Mesothelial cell of epicardium (in vitro differentiated cells): ENCODE measurements at places on chromosomes 3 and 15. TPM values are rescaled to one million over a fixed set of nuclear protein-coding genes. Genes with fewer than 3 reads are reported as not detected.

CHRM5 gene
- 0.13 TPM in 1 of 3 replicates, not detected in the others for total RNA-seq

SEMA3B gene
- 166 to 179 TPM (median 177 TPM) in 3 replicates for total RNA-seq

TTLL13 gene
- 0.33 to 0.77 TPM (median 0.47 TPM) in 3 replicates for total RNA-seq

SCN11A gene
- 1.6 to 1.9 TPM (median 1.6 TPM) in 3 replicates for total RNA-seq

GXYLT2 gene
- total RNA-seq = 30.5 to 33.7 TPM (median 32.8 TPM) in 3 replicates

GOLGA8S gene
- 0.47 to 0.50 TPM (median 0.47 TPM) in 3 replicates for total RNA-seq

SMCO1 gene
- total RNA-seq = not detected in 3 replicates

TLR9 gene
- total RNA-seq = 0.16 to 0.23 TPM in 2 of 3 replicates, not detected in the other

TMEM40 gene
- total RNA-seq = 7.8 to 8.3 TPM (median 8.0 TPM) in 3 replicates
